ENCODE measurements at places on chromosomes 2 and 18. TPM values are rescaled to one million over a fixed set of nuclear protein-coding genes. Genes with fewer than 3 reads are reported as not detected.

The ADRA2B gene
- not detected for total RNA-seq

The HOXD13 gene
- not detected for total RNA-seq

The CDH19 gene
- total RNA-seq, result 2.0 TPM

The MAP3K20 gene
- 55.7 TPM for total RNA-seq

The TACR1 gene
- total RNA-seq, result not detected

The IL1F10 gene
- not detected for total RNA-seq

The ABCG8 gene
- not detected for total RNA-seq

The UGT1A4 gene
- not detected for total RNA-seq

The STARD6 gene
- total RNA-seq, result not detected

The GKN1 gene
- total RNA-seq, result 0.37 TPM

The NPHP1 gene
- total RNA-seq, result 3.3 TPM

The PJVK gene
- 3.7 TPM for total RNA-seq

The INHBB gene
- total RNA-seq, result 0.90 TPM

The HADHA gene
- 103 TPM for total RNA-seq

- DNase-seq, result no peak
Measured at GRCh38 chr2:88693911-88694414, 2.5 kb downstream of the RPIA start.

DNA sequence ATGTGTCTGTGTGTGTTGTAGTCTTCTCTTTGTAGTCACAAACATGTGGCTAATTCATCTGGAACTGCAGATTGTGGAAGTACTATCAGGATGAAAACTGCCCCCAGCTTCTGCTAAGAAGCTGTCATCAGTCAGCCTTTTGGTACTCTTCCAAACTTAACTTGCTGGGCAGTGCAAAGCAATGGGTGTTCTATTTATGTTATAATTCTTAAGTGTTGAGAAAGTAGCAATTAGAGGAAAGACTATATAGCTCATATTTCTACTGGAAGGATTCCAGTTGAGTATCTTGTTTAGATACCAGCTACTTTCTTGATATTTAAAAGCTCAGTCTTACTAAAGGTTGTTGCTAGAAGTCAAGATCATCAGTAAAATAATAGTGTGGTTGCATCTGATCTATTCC, 52.1 kb downstream of the SLC38A11 start:
- DNase-seq, result no peak

DNA sequence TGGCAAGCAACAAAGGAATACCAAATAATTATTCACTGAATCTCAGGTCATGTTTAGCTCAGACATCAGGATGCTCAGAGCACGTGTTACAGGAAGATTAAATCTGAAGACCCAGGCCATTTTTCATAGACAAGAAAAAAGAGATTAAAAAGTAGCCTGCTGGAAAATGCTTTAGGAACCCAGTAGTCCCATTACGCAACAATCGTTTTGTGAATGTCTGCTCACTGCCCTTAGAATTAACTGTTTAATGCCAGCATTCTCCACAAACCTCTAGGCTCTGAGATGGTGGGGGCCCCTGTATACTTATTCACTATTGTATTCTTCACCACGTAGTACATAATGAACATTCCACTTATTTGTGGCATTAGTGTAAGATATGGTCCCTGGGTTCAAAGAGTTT, 154.6 kb upstream of the NYAP2 start:
- no peak for DNase-seq

GRCh38 chr2:229273723-229274338, 2.7 kb upstream of the PID1 start:
- DNase-seq, result no peak

DNA sequence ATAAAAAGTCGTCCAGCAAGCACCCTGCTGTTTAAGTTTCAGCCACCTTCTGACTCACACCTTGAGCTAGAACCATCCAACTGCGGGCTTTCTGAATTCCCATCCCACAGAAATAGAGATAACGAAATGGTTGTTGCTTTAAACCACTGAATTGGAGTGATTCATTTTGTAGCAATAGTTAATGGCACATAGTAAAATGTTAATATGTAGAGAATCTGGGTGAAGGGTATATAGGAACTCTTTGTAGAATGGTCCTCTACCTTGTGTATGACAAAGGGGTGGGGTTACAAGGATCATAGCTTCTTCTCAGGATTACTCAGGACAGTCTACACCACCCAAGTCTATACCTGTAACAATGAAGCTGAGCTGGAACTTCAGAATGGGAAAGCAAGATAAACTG, 2.4 kb upstream of the MAPRE3 start:
- DNase-seq, result no peak

DNA sequence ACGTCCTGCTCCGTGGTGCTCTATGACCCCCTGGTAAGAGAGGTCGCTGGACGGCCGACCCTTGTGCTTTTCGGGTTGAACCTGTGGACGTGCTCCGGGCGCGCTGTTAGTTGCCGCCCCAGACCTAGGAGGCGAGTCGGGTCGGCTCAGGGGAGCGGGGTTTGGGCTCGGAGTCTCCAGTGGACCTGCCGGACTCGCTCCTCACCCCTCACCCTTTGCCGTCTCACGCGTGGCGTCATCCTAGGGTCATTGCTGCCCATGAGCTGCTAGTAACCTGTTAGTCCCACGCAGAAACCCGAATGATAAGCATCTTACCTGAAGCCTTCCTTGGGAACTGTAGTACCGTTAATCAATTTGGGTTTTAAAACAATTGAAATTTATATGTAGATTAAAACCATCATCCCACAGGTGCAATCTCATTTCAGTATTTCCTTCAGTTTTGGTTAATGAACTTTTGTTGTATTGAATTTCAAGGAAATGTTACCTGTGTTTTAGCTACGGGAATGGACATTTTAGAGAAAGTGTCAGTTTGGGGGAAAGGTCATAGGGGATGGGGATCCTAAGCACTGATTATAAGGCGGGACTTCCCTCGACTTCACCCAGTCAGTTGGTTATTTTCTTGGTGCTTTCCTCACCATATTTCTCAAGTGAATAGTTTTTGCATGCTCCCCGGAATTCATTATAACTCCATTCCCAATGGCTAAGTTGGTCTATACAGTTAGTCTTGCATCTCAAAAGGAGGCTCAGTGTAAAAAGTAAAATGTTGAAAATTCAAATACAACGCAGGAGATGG, 536 bp downstream of the ELP2 start:
- DNase-seq, result no peak

DNA sequence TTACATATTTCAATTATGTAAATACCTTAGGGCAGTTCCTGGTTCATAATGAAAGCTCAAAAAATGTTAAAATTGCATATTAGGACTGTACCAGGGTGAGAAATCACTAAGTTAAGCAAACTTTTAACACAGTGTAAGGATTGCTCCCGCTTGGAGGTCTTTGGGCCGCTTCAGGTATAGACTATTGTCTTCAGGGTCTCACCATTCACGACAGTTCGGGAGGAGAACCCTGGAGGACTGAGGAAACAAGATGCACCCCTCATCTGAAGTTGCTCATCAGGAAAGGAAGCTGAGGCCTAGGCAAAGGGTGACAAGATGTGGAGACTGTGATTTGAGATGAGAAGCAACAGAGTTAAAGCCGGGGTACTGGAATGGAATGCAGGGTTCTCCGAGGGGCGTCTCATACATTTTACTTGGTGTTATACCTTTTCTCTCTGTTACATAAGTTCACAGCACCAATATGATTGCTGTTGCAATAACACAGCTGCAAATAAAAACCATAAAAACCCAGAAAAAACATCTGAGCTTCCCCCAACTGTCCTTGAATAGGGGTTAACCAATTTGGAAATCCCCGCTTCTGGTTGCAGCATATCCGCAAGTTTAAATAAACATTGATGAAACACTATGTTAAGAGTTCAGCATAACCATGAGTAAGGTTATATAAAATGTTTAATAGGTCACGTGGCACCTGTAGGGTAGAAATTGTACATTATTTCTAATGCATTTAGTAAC, 40.1 kb downstream of the FBXO48 start:
- no peak for DNase-seq

DNA sequence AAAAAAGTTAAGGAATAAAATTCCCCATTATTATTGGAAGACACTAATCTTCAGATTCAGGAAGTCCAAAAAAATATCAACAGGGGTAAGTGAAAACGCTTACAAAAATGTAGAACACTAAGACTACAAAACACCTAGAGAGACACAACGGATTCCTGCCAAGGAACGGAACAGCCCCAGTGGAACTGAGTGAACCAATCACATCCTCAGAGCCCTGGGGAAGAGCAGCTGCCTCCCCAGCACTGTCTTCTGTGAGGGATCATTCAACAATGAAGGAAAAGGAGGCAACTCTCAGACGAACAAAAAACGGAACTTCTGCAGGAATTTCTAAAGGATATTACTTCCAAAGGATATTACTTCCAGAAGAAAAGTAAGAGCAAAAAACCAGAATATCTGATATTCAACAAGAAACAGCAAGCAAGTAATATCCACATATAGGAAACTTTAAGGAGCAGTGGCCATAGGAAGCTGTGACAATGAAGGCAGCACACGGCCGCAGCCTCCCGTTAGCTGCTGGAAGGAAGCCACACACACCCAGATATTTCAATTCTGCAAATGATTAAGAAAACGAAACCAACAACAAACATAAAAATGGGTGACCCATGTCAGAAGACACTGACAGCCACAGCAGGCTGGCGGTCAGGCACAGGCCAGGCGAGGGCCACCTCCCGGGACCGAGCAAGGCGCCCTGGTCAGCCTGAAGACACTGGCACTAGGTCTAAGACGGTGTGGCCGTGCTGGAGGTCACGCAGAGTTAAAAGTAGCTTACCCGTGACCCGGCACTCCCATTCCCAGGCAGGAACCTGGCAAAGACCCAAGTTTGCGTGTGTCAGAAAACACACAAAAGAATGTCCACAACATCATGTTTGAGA, 81.8 kb downstream of the HDAC4 start:
- DNase-seq, result no peak

DNA sequence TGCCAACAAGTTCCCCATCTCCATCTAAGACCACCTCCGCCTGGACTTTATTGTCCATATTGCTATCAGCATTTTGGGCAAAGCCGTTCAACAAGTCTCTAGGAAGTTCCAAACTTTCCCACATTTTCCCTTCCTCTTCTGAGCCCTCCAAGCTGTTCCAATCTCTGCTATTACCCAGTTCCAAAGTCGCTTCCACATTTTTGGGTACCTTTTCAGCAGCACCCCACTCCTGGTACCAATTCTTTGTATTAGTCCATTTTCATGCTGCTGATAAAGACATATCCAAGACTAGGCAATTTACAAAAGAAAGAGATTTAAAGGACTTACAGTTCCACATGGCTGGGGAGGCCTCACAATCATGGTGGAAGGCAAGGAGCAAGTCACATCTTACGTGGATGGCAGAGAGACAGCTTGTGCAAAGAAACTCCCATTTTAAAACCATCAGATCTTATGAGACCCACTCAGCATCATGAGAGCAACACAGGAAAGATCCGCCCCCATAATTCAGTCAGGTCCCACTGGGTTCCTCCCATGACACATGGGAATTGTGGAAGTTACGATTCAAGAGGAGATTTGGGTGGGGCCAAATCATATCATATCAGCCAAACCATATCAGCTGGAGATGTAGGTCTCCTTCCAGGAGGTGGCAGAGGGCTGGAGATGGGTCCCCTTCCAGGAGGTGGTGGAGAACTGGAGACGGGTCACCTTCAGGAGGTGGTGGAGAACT, 19.8 kb upstream of the TXNDC2 start:
- no peak for DNase-seq

DNA sequence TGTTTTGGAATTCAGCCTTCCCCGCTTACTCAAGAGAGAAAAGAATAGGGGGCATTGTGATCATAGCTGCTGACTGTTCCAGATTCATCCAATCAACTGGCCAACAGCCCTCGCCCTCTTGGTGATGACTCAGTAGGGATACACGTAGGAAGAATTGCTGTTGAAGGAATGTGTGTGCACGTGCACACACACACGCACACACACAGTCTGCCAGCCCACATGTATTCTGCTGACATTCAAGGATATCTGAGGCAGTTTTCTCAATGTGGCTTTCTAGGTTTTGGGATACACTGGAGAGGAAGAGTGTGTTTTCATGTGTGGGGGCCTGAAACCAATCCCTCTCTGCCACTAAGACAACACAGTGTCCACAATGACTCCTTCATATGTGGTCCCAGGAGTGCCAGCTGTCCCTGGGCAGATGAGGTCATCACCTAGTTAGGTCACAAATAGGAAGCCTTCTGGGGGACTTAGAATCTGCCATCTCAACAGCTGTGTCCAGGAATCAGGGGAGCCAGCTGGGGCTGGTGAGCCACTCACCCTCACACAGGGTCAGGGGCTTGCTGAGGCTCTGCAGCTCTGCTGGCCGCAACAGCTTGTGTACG, 352.6 kb downstream of the SS18 start:
- no peak for DNase-seq

DNA sequence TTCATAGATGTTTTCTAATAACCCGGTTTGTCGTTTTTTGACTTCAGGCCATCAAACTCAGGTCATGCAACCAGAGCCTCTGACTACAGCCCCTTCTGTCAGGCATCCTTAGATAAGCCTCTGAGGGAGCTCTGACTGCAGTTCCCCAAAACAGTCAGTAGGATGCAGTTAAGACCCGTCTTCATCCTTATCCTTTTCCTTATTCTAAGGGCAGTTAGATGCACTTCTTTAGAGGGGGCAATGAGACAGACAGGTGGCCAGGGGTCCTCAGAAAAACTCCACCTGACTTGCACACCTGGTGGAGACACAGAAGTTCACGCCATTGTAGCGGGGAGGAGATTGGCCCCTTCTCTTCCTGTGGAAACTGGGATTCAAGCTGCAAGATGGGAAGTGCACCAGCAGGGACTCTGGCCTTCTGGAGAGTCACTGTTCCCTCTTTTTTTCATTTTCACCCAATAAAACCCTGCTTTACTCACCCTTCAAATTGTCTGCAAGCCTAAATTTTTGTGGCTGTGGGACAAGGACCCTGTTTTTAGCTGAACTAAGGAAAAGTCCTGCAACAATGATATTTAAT, 104.8 kb upstream of the TFPI start:
- no peak for DNase-seq

- DNase-seq, result no peak
Measured at GRCh38 chr2:196406-196805, 67.4 kb downstream of the SH3YL1 start.

DNA sequence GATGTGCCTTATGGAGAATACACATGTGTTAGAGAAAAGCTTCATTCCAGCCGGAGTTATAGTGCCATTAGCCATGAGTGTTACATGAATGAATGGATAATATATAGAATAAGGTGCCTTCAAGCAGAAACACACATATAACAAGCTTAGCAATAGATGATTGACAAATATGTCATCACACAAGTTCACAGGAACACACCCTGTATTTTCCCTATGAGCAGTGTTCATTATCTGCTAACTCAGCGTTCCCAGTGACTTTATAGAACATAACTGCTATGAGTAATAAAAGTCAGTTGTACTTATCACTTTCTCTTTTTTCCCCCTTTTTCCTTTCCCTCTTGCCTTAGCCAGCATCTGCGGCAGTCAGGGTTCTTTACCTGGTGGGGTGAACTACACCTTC, 65.1 kb downstream of the TIMM21 start:
- DNase-seq, result no peak

DNA sequence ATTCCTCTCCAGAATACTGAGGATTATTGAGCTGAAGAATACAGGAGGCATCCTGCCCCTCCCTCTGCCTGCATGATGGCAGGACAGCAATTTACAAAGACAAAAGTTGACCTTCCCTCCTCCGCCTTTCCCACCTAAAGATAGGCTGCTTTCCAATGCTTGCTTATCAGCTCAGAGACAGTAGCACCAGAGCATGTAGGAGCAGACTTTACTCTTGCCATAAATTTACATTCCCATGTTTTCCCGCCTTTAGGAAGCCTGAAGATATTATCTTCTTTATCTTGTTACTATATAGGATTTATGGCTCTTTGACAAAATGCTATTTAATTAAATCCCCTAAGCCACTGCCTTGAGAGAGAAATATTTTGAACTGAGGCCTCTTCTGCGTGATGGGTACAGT, 135.6 kb upstream of the HNMT start:
- DNase-seq, result no peak

GRCh38 chr2:26255759-26256384, 11.1 kb downstream of the HADHB start:
- DNase-seq, result no peak

Data from chondrocyte (in vitro differentiated cells).